ENCODE measurements at places on chromosomes 2 and 18. TPM values are rescaled to one million over a fixed set of nuclear protein-coding genes. Genes with fewer than 3 reads are reported as not detected.

The MTX2 gene
- 83.3 TPM for polyA plus RNA-seq

- peak; percentile 19 for DNase-seq
These were observed 240.3 kb upstream of the CELF4 start for GRCh38 chr18:37805773-37806404.

The VIL1 gene
- 0.11 TPM for polyA plus RNA-seq

The CD302 gene
- 23.8 TPM for polyA plus RNA-seq

The SESTD1 gene
- 8.4 TPM for polyA plus RNA-seq

The KLHL14 gene
- 0.09 TPM for polyA plus RNA-seq

The TDRD15 gene
- not detected for polyA plus RNA-seq

The NRP2 gene
- 5.7 TPM for polyA plus RNA-seq
